ENCODE measurements at places on chromosomes 7 and 10. TPM values are rescaled to one million over a fixed set of nuclear protein-coding genes. Genes with fewer than 3 reads are reported as not detected.

Gene ZDHHC16
- 59.0 TPM for total RNA-seq

Gene PTN
- 35.4 TPM for total RNA-seq

Gene ADAM22
- total RNA-seq = 1.0 TPM

Gene PIK3AP1
- total RNA-seq = not detected

Gene TMEM178B
- under 0.01 TPM for total RNA-seq

Gene CACNB2
- 1.2 TPM for total RNA-seq

Gene IL6
- 2.2 TPM for total RNA-seq

Gene ALOX5
- not detected for total RNA-seq

Gene CALML5
- total RNA-seq = not detected

Gene KIF20B
- total RNA-seq = 3.3 TPM

Gene VSTM4
- 8.7 TPM for total RNA-seq

Gene CYP3A7
- total RNA-seq = 0.33 TPM

Gene PHKG1
- 0.99 TPM for total RNA-seq

Gene NUTM2E
- total RNA-seq = not detected

Gene OPN1SW
- not detected for total RNA-seq

Gene HACD1
- 18.2 TPM for total RNA-seq

Gene ATOH7
- not detected for total RNA-seq

Gene NOC3L
- 26.0 TPM for total RNA-seq

Gene RAB18
- 40.7 TPM for total RNA-seq

Gene CYP2C8
- total RNA-seq = 0.33 TPM

Gene TRPV5
- total RNA-seq = not detected

Gene PTTG1IP2
- total RNA-seq = not detected

Gene DGKB
- total RNA-seq = 0.15 TPM

Gene AGAP6
- 3.6 TPM for total RNA-seq

Gene ADRA2A
- total RNA-seq = not detected

Gene TM9SF3
- 111 TPM for total RNA-seq

Gene PSMG3
- total RNA-seq = 22.1 TPM
